NCI-H69 (cell line): ENCODE measurements at places on chromosomes 3 and 15.

- DNase-seq = no peak
Measured at GRCh38 chr3:37236024-37236423, 61.6 kb upstream of the LRRFIP2 start.

GRCh38 chr3:171829841-171830517, 13.2 kb upstream of the TMEM212 start:
- peak; percentile 92 for DNase-seq

DNA sequence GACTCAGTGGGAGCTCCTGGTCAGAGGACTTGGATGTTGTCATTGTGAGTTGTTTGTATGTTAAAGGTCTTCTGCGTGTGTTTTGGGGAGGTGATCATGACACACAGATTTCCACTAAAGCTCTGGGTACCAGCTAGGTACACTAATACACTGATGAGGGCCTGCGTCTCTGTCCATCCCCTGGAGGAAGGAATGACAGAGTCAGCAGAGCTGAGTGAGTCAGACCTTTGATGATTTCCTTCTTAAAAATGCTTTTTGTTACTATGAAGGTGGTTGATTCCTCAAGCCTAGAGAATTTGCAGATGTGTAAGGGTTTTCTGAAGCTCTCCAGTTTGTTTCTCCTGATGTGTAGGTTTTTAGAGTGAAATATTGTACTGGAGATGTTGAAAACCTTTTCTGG, 424.1 kb upstream of the TPM1 start:
- DNase-seq = no peak

DNA sequence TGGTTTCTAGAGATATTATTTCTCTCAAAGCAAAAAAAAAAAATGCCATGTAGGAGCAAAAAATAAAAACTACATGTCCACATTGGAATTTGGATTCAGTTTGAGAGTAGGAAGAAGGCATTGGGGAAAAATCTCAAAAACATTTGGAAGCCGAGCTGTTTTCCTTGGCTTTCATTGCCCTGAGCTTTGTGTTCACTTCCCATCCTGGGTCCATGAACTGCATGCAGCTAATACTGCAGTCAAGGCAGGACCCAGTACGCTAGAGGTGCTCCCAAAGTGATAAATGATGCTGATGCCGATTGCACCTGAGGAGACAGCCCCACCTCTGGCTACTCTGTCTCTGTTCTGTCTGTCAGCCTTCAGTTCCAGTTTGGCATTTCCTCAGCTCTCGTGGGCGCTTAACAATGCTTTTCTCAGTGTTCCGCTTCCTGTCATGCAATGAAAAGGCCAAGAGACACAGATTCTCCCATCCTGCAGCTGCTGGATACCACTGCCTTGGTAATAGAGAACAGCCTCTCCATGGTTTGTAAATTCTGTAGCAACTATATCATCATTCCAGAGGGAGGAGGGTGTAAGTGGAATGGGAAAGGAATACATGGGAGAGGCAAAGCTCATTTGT, 181.8 kb downstream of the RYR3 start:
- DNase-seq = no peak

- peak; percentile 69 for DNase-seq
Measured at GRCh38 chr3:106025151-106025722, 156.4 kb upstream of the CBLB start.

GRCh38 chr3:59547874-59548273, 498.0 kb upstream of the CFAP20DC start:
- DNase-seq = no peak

DNA sequence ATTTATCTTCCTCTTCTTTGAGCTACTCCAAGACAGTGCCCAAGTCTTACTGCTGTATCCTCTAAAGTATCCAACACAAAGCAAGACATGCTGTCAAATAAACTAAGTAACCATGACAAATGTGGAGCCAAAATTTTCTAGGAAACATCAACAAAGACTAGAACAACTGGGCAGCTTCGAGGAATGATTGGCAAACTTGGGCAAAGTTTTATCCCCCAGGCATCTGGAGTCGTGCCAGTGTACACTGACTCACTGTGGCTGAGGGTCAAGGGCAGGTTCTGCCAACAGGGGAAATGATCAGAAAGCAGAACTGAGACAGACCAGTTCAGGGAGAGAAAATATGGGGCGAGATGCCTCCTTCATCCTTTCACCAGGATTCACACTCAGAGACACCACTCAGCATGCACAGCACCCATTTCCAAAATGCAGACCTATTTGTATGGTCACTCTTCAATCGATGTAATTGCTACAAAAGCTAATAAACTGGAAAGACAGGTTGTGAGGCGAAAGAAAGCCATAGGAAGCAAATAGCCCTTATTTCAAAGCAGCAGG, 65.8 kb downstream of the MB21D2 start:
- peak; percentile 7 for DNase-seq

DNA sequence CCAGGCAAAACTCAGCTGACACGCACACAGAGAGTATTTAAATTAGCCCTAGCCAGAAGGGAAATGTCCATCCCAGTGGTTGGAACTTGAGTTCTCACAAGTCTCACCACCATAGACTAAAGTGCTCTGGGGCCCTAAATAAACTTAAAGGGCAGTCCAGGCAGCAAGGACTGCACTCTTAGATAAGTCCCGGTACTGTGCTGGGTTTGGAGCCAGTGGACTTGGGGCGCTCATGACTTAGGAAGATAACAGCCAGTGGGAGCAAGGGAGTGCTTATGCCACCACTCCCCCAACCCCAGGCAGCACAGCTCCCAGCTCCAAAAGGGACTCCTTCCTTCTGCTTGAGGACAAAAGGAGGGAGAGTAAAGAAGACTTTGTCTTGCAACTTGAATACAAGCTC, 319.5 kb upstream of the GPR149 start:
- DNase-seq = no peak

GRCh38 chr3:15439476-15439875, 12.1 kb downstream of the EAF1 start:
- DNase-seq = no peak

GRCh38 chr3:45964139-45964538, 20.9 kb downstream of the CXCR6 start:
- DNase-seq = no peak

DNA sequence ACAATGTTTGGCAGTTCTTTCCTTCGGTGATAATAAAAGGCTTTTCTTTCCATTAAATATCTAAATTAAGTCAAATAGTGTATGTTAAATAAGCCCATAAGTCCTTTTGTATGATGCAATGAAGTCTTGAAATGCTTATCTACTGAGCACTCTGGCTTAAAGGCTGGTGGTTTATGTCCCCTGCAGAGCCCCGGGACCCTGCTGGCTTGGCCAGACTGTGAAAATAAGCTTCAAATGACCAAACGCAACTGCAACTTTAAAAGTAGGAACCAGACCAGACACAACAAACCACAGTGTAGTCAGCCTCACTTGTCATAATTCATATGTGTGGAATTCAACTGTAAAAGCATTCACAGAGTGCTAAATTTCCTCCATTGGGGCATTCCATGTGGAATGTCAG, 72.5 kb downstream of the FOXP1 start:
- no peak for DNase-seq

GRCh38 chr3:14299767-14300166, 102.6 kb upstream of the SLC6A6 start:
- no peak for DNase-seq

DNA sequence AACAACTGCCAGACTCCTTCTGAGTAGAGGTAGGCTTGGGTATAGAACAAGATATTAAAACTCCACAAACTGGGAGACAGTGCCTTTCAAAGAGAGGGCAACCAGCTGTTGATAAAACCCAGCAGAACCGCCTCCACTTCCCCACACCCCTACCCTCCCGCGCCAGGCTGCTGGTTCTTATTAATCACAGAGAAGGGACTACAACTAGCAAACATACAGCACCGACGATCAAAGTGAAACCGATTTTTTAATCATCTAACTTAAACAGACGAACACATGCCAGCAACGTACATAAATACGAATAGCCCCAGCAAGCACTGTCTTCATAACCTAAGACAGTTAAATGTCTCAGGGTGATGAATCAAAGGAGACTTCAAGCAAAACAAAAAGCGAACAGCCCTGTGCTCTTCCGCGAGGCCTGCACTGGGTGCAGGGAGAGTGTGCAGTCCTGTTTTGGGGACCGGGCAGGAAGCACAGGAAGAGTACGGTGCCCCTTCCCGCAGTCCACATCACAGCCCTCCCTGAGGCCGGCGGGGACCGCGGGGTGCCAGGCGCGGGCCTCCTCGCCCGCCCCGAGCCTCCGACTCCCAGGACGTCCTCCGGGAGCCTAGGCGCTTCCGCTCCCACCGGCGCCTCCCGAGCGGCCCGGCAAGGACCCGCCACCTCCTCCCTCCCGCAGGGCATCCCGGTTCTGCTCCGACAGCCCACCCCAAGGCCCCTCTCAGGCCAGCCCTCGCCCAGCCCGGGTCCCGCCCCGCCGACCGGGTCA, 75.1 kb upstream of the VGLL4 start:
- DNase-seq = peak; percentile 70

- peak; percentile 83 for DNase-seq
Measured at GRCh38 chr3:49092938-49093852, 676 bp downstream of the QRICH1 start.

GRCh38 chr3:160169139-160169976, 55.9 kb upstream of the C3orf80 start:
- DNase-seq = no peak

DNA sequence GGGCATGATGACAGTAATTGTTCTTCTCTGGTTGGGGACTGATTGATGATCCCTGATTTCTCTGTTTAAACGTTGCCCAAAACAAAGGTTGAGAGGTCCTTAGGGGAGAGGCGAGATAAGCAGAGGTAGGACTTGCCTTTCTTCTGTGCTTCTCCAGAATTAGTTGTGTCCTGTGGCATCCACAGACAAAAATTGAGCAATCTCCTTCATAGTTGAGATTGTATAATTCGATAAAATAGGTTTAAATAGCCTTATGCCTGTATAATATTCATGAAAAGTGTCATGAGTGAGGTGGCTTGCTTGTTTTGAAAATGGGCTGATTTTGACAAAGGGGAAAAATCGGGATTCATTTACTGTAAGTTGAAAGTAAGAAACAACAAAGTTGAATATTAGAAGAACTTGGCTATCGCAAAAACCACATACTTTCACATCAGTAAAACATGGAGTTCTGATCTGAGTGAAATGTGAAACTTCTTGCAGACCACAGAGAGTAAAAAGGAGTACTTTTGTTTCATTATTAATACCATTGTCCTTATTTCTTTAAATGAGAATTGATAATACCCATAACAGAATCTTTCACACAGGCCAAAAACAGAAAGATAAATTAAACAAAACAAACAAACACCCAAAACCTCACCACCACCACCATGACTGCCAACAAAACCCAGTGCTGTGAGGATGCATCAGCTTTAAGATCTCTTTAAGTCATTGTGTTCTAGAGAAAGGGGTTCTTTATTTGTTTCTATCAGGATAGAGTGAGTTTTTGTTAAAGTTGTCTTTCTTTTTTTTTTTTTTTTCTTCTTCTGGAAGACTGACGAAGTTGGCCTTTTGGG, 155.7 kb downstream of the LPP start:
- no peak for DNase-seq

- no peak for DNase-seq
Measured at GRCh38 chr3:143810953-143811265, 37.4 kb downstream of the SLC9A9 start.

- no peak for DNase-seq
Measured at GRCh38 chr3:10000686-10001085, 14.0 kb upstream of the EMC3 start.

DNA sequence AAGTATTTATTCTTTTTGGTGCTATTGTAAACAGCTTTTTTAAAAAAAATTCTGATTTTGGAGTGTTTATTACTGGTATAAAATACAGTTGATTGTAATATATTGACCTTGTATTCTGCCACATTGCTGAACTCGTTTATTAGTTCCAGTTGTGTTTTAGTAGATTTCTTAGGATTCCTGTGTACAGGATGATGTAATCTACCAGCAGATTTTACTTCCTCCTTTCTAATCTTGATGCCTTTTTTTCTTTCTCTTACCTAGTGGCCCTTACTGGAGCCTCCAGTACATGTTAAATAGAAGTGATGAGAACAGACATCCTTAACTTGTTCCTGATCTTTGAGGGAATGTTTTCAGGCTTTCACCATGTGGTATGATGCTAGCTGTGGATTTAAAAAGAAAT, 70.4 kb upstream of the KY start:
- no peak for DNase-seq

- DNase-seq = peak; percentile 24
Measured at GRCh38 chr15:33623010-33623409, 312.2 kb downstream of the RYR3 start.

DNA sequence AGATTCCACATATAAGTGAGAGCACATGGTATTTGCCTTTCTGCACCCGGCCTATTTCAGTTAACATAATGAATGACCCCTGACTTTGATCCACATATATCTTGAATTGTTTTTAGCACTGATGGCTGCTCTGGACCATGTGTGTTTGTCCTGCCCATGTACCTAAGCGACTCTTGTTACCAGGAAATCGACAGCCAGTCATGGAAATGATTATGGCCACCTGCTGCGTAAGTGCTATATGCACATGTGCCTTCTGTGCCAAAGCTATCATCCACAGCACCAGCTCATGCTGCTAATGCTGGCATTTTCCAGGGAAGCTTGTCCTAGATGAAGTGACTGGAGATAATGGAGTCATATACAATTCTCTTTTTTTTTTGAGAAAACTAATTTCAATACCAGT, 103.7 kb downstream of the PEX5L start:
- peak; percentile 99 for DNase-seq

- no peak for DNase-seq
Measured at GRCh38 chr15:57038040-57038439, 119.6 kb downstream of the TCF12 start.

GRCh38 chr15:31305375-31305774, 21.3 kb upstream of the KLF13 start:
- DNase-seq = peak; percentile 71

GRCh38 chr15:41978534-41978933, 6.2 kb upstream of the EHD4 start:
- DNase-seq = no peak

DNA sequence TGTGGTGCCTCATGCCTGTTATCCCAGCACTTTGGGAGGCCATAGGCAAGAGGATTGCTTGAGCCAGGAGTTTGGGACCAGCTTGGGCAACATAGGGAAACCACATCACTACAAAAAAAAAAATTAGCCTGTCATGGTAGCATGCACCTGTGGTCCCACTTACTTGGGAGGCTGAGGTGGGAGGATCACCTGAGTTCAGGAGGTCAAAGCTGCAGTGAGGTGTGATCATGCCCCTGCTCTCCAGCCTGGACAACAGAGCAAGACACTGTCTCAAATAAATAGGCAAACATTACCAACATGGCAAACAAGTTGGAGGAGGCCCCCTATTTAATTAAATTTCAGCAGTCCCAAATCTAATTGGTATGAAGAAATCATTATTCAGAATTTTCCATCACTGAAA, 143.6 kb downstream of the PGPEP1L start:
- DNase-seq = no peak

GRCh38 chr15:23569151-23569925, 3.9 kb downstream of the MKRN3 start:
- no peak for DNase-seq

GRCh38 chr15:82688691-82689090, 21.0 kb downstream of the AP3B2 start:
- DNase-seq = no peak

DNA sequence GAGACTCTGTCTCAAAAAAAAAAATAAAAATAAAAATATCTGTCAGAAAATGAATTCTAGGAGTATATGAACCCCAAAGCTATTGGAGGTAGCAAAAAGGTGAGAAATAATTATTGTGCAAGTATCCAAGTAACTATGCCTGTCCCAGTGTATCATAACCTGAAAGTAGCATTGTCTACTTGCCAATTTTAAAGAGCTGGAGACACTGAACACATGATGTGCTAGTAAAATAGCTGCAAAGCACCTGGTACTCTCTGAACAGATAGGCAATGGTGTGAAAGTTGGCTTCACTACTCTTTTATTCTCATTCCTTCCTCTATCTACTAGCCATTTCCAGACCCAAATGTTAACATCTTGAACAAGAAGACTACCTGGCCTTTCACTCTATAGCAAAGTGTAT, 208.9 kb downstream of the FOXP1 start:
- DNase-seq = no peak
